ENCODE measurements at places on chromosomes 2 and 18.

- no peak for DNase-seq
These were observed 28.6 kb downstream of the PCBP1 start for GRCh38 chr2:70115646-70116442.

DNA sequence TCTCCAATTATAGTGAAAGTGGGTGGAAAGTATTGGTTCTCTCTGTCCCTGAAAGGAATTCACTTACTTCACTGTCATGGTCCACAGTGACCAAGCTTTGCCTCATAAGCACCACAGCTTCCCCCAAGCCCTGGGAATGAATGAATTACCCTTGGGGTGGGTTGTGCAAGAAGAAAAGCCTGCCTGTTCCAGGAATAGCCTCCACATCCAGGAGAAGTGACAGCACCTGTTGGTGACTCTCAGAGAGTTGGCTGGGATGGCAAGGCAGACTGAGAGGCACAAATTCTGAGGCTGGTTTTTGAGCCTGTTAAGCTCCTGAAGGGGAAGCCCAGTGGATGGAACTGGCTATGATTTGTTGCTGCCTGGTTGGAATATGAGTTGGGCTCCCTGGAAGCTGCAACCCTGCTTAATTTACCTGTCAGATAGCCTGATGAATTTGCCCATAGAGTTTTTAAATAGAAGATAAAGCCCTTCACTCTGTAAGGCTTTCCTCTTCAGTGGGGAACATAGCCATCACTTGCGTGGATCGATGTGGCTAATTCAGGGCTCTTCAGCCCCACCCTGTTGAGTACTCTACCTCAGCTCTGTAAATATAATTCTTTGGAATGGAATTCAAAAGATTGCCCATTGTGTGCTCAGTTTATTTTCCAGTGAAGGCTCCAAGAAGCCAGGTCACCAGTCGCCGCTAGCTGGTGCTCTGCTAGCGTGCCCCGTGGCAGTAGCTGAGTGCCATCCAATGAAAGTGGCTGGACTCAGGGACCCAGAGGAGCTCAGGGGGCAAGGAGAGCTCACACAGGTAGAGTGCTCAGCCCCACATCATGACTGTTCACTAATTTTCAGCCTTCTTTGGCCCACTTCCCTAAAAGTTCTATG, 479.3 kb downstream of the IRS1 start:
- no peak for DNase-seq

DNA sequence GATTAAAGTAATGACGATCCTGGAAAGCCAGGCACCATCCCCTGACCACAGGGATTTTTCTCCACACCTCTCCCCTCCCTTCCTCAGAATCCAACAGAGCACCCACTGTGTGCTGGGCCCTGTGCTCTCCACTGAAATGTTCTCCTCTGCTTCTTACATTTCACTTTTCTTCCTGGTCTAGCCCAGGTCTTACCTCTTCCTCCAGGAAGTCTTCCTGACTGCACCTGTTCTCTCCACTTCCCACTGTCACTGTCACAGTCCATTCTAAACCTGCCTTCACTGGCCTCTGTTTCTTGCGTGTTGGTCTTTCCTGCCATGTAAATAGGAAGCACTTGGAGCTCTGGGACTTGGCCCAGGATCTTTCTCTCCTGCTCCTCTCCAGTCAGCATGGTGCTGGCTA, 7.4 kb upstream of the NGEF start:
- no peak for DNase-seq

DNA sequence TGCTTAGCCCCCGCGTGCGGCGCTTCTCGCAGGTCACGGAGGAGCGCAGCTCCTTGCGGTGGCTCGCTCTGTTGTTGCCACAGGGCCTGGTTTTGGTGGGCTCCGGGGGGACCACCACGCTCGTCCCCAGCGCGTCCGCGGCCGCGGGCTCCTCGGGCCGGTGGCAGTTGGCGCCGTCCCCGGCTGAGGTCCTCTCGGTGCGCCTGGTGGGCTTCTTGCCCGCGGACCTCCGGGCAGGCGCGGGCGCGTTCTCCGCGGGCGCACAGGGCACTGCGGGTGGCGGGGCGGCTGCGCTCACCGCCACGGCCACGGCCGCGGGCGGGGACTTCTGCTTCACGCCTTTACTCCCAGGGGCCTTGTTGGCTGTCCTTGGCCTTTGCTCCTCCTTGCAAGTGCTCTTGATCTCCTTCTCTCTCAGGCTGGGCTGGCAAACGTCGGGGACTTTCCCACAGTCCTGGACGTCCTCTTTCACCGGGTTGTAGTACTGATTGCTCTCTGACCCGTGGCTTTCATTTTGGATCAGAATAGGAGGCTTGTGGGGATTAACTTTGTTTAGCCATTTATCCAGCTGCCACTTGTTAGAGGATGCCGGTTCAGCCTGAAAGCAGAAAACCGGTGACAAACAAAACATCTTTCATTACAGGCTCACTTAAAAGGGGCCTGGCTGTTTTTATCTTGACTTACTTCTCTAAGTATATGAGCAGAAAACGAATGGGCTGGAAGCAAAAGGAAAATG, 104.0 kb upstream of the REV1 start:
- no peak for DNase-seq

DNA sequence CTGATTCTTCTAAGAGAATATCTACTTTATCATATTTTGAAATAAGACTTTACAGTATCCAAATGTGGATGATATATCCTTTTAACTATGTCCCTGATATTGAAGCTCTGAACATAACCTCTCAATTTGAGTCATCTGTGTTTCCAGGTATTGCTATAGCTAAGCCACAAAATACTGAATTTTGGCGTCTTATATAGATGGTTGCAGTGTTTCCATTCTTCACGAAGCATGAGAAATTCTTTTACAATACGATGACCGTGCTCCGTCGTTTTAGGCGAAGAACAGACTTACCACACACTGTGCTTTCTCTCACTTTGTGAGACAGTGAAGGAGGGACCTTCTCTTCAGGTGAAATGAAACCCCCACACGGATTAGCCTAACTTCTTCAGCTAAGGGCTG, 45.3 kb downstream of the LRRFIP1 start:
- DNase-seq: no peak

DNA sequence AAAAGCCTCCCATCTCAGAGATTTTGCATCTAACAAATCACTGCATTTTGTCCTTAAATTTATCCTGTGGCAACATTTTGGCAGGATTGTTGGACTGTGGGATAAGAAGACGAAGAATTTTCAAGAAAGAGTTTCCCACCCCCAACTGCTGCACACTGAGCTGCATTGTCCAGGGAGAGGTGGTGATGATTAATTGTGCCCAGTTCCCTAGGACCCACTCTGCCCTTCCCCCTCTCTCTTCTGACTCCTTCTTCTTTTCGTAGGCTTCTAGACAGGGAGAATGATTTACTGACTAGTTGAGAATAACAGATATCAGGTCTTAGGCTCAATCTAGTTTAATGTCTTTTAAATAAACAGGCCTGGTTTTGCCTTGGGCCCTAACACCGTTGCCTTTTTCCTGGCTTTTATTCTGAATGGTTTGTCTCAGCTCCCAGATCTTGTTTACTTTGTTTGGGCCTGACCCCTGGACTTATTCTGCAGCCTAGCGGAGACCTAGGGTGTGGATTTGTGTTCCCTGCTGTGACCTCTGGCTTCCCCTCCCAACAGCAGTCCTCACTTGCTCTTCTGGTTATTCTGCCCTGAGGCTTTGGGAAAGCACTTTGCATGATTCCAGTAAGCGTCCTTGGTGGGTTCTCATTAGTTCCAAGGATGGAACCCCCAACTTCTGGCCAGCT, 233.3 kb downstream of the INSIG2 start:
- DNase-seq: no peak

DNA sequence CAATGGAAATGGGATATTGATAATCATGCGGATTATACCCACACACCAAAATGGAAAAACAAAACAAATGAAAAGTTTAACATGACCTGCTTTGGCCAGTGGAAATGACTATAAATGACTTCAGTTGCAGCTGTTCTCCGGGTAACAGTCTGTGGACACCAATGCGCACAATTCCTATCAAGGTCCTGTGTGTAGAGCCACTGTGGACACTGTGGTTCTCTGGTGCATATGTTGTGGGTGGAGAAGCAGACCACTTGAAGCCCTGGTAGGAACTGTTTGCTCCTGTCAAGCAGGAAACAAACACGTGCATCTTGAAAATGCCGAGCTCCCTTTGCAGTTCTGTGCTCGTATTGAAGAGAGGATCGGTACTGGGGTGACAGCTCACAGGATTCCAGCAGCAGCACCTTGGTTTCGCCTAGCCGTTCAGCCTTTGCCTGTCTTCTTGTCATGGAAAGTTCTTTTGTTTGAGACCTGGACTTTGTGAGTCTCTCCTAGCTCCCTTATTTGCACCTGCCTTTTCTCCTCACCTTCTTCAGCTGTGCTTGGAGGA, 32.9 kb downstream of the NCK2 start:
- no peak for DNase-seq
